ENCODE measurements at places on chromosomes 4 and X.
A peak's percentile ranks its signal among the peaks of the same experiment; 100 is the strongest.

GRCh38 chr4:80204433-80205011 lies 7.2 kb downstream of the PRDM8 start:
- DNase-seq, result no peak

DNA sequence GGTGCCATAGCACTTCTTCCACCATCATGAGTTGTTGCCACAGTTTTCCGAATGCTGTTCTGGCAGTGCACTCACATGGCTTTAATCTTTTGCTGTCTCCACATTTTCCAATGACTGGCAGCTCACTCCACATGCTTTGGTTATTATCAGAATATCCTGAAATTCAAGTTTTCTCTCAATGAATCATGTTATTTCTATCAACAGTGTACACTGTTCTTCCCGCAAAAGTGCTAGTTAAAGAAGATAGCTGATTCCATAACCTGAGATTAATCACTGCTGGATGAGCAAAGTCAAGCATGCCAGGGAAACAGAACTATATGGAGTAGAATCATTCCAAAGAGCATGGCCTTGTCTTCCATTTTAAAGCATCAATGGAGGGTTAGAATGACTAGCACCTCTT lies 14.6 kb upstream of the IL13RA2 start:
- DNase-seq, result no peak

DNA sequence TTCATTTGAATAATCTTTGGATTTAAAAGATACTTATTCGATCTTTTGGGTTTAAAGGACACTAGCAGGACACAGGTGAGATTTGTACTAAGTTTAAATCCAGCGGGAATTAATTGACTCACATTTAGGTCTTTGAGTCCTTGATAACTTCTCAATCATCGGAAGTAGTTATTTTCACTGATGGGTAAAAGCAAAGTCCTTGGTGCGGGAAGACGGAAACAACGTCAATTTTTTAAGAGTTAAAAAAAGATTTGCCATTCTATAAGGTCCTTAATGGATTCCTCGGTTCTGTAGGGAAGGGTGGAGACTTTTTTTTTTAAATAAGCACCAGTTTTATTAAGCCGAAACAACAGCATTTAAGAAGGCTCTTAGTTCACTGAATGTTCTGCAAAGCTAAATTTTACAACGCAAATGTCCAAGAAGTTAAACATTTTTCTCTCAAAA lies 2.9 kb downstream of the TMSB4X start:
- DNase-seq, result no peak

GRCh38 chrX:125266153-125266660 lies 53.5 kb upstream of the TEX13C start:
- DNase-seq, result no peak

DNA sequence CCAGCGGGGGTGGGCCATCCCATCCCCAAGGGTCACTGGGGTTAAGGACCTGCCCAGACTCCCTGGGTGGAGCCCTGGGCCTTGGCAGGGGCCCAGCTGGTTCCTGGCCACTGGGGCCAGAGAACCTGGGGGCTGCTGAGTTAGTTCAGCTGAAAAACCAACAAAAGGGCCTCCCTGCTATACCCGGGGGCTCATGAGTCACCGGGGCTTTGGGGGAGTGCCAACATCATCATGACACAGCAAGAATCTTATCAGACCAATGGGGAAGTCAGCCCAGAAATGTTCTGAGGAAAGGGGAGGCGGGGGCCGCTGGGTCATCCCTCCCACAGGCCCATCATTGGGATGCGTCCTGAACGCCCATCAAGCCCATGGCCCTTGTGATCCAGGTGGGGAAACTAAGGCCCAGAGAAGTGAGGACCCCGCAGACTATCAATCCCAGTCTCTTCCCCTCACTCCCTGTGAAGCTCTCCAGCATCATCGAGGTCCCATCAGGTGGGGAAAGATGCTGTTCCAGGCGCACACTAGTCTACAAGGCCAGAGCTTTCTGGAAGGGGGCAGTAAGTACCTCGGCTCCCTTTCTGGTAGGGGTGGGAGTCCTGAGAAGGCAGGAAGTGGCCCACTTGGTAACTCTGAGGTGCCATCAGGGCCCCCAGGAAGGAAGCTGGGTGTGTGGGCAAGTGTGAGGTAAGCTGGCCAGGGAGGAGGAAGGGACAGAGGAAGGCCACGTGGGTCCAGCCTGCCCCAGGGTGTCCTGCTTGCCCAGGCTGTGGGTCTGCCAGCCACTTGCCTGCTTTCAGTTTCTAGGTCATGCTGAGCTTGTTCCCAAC lies 4.5 kb downstream of the G6PD start:
- peak; percentile 80 for DNase-seq

GRCh38 chr4:91345632-91346031 lies 958.1 kb upstream of the GRID2 start:
- no peak for DNase-seq

GRCh38 chrX:131262200-131262599 lies 26.9 kb downstream of the IGSF1 start:
- DNase-seq, result no peak

DNA sequence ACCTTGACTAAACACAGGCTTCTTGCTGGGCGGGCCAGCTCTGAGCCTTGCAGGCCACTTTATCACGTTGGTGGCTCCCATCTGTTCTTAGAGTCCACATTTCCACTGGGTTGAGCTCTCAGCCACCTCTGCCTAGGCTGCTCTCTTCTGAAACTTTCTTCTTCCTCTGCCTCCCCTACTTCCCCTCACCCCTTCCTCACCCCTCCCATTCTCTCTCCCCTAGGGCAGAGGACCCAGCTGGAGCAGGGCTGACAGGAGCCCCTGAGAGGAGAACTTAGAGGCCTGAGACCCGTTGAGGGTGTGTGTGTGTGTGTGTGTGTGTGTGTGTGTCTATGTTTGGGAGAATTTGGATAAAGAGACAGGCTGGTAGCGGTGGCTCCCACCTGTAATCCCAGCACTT lies 19.9 kb upstream of the TMSB4X start:
- DNase-seq, result no peak

DNA sequence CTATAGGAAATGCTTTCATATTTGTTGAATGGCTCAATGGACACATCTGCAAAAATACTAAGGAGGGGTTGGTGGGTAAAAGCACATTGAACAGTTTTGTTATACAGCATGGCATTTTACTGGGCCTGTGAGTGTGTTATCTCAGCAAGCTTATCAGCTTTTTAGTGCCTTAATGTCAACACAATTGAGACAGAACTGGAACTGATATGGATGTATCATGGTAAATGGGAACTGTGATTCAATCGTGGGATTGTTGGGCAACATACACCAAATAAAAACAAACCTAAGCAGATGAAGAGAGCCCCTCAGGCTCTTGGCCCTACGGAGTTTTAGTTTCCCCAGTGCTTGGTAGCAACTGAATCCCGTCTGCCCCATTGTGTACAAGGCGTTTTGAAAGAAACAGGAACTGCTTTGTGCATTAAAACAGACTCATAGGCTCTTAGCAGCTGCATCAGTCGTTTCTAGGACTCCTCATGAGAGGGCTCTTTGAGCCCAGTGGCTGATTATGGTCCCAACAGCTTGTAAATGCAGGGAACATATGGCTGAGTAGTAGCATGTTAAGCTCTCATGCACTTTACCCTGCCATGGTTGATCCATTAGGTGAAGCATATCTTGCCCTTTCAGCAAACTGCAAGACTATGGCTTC lies 7.3 kb downstream of the GPR119 start:
- DNase-seq, result no peak

GRCh38 chrX:135086197-135086854 lies 34.0 kb downstream of the ETDB start:
- peak; percentile 34 for DNase-seq

DNA sequence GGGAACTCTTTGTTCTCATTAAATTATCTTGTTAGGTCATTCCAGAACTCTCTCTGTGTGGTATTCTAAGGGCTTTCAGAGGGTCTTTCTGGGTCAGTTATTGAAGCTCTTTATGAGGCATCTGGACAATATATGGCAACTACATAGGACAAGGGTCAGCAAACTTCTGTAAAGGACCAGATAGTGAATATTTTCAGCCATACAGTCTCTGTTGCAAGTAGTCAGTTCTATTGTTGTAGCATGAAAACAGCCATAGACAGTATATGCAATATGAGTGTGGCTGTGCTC lies 35.1 kb downstream of the HADH start:
- no peak for DNase-seq

- DNase-seq, result no peak
Measured at GRCh38 chr4:78971326-78971725, 32.1 kb upstream of the PAQR3 start.

DNA sequence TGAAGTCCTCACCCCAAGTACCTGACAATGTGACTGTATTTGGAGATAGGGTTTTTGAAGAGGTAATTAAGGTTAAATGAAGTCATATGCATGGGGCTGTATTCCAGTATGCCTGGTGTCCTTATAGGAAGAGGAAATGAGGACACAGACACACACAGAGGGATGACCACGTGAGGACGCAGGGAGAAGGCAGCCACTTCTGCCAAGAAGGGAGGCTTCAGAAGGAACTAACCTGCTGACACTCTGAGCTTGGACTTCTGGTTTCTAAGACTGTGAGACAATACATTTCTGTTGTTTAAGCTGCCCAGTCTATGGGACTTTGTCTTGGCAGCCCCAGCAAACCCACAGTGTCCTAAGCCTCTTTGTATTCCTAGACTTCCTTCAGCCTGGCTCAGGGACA lies 3.0 kb upstream of the SLC2A9 start:
- no peak for DNase-seq

GRCh38 chr4:38449506-38450174 lies 214.4 kb upstream of the KLF3 start:
- peak; percentile 16 for DNase-seq

DNA sequence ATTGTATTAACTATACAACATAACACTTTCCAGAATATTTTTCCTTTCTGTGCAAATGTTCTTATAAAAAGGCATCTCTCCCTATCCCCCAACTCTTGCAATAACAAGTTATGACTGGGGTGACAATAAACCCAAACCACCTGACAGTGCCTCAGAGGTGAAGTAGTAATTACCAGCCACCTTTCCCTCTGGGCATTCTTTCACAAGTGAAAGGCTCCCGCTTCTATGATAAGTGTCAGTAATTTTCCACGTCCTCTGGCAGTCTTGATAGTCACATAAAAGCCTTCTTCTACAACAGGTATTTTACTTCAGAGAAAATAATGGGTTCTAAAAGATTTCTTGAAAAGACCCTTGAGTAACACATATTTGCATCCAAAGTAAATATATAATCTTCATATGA lies 82.7 kb downstream of the MANBA start:
- no peak for DNase-seq

DNA sequence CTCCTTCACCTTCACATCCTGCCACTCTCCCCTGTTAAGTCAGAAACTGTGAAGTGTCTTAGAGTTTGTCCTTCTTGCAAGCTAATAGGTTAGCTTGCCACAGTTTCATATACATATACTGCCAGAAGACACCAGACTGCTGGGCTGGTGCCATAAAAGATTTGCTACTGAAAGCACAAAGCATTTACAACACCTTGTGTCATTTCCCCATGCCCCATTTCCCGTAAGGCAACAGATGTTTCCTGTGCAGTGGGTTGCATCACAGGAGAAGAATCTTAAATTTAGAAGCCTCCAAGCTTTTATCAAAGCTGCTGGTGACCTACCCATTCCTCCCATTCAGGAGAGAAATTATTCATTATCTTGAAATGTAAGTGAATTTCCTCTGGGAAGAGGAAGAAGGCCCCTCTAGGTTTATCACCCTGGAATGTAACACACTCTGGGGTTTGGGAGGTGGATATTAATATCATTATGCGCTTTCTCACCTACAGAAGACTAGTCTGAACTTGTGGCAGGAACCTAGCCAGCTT lies 34.5 kb upstream of the RAB33B start:
- DNase-seq, result peak; percentile 94

- no peak for DNase-seq
Measured at GRCh38 chrX:18674417-18674787, 2.5 kb upstream of the RS1 start.

DNA sequence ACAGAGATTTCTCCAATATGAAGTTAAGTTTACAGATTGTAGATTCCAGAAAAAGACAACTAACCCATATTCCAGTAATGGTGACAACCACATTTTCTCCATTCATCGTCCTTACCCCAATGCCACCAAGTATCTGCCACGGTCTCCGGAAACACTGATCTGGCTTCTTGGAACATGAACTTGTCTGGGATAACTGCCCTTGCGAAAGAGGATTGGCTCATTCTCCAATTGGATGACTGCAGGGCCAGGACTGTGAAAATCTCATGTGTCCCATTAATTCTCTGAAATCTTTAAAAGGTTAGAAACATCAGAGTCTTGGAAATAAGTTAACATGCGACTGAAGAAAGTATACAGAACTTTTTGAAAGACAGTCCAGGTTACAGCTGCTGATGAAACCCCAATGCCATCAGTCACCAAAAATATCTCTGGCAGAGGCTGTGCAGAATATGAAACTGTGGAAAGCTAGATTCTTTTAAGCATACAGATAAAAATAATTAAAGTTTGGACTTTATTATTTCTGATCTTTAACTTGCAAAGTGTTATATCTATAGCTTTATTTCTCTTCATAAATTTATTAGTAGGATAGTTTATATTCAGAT lies 496.9 kb downstream of the PPARGC1A start:
- no peak for DNase-seq

GRCh38 chr4:157803845-157804521 lies 368.8 kb downstream of the GASK1B start:
- DNase-seq, result peak; percentile 2

DNA sequence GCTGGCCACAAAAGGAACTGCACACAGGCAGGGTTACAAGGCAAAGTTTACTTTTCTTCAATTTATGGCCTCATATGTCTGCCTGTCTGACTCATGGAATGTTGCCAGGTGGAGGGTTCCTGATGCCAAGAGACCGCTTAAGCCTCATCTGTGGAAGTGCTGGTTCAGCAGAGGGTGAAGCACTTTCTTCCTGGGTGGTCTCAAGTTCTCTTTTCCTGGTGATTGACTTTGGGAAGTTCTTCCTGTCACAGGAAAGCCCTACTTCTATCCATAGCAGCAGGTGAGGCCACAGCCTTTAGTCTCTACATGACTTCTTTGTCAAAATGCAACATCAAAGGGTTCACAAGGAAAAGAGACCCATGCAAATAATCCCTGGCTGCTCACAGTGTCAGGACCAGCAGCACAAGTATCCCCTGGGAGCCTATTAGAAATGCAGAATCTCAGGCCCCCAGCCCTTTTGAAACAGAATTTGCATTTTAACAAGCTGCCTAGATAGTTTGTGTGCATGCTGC lies 81.4 kb upstream of the IGFBP7 start:
- peak; percentile 17 for DNase-seq

GRCh38 chrX:21375708-21376009 lies 1.4 kb downstream of the CNKSR2 start:
- DNase-seq, result no peak

- DNase-seq, result peak; percentile 17
Measured at GRCh38 chr4:139857021-139857420, 191.4 kb downstream of the MGST2 start.

DNA sequence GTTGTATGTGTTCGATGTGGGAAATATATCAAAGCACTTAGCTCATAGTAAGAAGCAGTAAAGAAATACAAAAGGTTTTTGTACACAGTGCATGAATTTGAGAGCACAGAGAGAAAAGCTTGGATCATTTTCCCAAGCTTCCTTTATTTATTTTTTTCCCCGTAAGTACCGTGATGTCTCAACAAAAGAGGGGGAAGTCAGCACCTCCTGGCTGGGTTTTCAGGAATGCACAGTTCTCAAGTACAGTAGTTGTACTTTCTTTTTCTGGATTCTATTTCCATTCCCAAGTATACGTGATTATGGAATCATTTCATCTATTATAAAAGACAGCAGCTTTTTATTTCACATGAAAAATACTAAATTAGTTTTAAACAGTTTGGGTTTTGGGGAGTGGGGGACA lies 171.5 kb upstream of the EDNRA start:
- DNase-seq, result no peak
